ENCODE measurements at places on chromosomes 5 and 9.

GRCh38 chr5:9502050-9502834 lies 43.6 kb downstream of the SEMA5A start:
- no peak for DNase-seq

DNA sequence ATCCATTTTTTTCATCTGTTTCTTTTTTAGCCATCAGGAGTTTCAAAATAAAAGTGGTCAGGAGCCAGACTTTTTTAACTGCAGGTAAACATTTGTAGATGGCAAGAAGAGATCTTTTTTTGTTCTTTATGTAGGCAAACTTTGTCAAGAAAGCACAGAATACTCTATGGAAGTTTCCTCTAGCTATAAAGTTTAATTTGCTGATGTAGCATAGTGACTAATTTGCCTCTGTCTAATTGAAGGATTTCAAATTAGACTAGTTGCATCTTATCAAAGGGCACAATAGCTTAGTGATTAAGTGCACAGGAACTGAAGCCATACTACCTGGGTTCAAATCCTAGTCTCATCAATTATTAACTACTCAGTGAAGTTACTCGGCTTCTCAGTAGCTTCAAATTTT lies 22.0 kb downstream of the FGF10 start:
- no peak for DNase-seq

GRCh38 chr9:124498040-124498439 lies 9.2 kb downstream of the NR5A1 start:
- no peak for DNase-seq

DNA sequence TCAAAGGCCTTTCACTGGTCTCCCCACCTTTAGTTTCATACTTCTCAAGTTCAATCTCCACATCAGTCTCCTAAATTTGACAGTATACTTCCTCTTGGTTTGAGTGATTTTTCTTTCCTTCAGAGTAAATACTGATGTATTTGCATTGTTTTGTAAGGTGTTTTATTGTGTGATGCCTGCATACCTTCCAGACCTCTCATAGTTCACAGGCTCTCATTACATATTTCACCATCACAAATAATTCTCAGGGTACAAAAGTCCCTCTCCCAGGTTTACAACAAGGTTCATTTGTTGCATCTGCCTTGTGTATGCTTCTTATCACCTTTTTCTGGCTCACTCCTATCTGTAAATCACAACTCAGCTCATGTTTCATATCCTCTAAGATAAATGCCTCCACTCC lies 22.2 kb upstream of the TUSC1 start:
- no peak for DNase-seq

GRCh38 chr9:128369024-128369706 lies 2.0 kb upstream of the URM1 start:
- DNase-seq, result no peak

- no peak for DNase-seq
Measured at GRCh38 chr5:14753947-14754346, 89.4 kb downstream of the OTULIN start.

GRCh38 chr9:23342291-23342690 lies 483.7 kb downstream of the ELAVL2 start:
- DNase-seq, result no peak

- DNase-seq, result no peak
Measured at GRCh38 chr5:2550509-2550908, 201.0 kb downstream of the IRX2 start.

DNA sequence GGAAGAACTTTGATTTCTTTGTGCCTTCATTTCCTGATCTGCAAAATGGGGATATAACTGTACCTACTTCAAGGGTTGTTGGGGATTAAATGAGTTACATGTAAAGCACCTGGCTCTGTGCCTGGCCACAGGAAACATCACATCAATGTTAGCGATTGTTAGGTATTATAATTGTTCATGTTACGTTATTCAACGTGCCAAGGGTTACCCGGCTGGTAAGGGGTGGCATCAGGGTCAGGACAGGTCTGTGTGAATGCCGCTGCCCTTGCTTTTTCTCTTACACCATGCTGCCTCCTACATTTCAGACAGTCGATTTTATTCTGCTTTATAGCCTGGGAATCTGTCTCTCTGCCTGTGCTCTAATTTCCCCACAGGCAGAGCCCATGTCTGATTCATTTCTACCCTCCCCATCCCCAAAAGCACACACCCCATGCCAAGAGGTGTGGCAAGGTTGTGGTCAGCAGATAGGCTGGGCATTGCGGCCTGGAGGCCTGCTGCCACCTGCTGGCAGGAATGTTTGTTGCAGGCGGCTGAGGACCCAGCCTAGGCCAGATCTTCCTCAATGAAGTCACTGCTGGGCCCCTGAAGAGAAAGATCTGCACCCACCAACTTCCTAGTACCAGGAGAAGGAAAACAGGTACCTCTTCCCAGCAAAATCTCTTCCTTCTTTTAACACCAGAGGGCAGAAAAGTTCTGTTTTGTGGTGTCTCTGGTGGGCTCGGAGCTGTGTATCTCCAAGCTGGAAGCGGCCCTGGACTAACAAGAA lies 5.3 kb downstream of the ANKS6 start:
- DNase-seq, result peak; percentile 80

- no peak for DNase-seq
Measured at GRCh38 chr5:107673039-107673367, 2.3 kb upstream of the EFNA5 start.

GRCh38 chr5:13976867-13977830 lies 32.7 kb upstream of the DNAH5 start:
- DNase-seq, result no peak

DNA sequence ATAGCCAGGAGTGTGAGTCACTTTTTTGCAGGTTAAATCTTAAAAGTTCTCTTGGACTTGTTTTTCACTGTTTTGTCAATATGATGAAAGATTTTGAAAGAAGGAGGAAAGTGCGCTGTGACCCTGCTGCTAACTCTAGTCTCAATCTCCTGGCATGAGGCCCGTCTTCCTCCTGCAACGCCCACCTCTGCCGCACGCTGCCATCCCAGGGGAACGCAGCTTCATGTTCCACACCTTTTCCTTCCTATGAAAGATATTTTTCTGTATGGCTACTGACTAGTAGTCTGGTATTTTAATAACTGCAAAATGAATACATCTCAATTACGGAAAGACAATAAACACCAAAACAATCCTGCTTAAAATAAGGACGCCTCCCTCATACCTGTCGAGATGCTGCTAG lies 8.3 kb downstream of the PPIC start:
- no peak for DNase-seq

- DNase-seq, result no peak
Measured at GRCh38 chr9:87513880-87514535, 16.3 kb downstream of the DAPK1 start.

DNA sequence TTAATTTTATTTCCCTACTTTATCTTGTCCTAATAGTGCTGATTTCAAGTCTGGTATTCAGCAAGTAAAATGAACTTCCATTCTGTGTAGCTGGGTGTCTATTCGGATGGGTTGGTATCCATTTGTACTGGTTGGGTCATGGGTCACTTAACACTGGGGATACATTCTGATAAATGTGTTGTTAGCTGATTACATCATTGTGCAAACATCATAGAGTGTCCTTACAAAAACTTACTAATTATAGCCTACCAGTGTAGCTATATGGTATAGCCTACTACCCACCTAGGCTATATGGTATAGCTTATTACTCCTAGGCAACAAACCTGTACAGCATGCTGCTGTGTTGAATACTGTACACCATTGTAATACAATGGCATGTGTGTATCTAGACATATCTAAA lies 1373.7 kb upstream of the DMAC1 start:
- no peak for DNase-seq

GRCh38 chr5:125478599-125478998 lies 732.2 kb upstream of the ZNF608 start:
- DNase-seq, result no peak

- DNase-seq, result no peak
Measured at GRCh38 chr5:44847206-44847852, 38.6 kb downstream of the MRPS30 start.

DNA sequence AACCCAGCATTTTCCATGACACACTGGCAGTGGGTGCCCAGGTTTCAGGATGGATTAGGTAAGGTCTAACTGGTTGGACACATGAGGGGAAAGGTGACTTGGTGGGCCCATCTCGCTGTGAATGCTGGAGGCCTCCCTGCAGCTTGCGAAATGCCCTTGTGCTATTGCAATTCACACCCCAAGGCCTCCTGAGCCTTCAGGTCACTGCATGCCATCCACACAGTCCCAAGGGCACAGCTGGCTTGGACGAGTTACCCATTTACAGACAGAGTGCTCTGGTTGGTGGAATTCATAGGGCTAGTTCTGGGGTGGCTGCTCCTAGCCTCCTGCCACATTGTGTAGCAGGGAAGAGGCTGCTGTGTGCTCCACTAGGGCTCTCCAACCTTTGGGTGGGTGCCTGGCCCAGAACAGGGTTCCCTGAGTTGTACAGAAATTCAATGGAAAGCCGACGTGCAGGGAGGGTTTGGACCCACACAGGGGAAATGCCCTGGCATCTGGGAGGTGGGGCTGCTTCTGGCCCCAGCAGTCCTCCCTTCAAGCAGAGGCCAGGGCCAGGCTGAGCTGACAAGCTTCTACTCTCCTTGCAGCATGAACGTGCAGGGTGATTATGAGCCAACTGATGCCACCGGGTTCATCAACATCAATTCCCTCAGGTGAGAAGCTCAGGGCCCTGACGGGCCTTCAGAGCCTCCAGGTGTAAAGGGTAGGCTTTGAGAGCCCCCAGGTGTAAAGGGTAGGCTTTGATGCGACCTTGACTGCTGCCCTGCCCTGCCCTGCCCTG lies 54.3 kb downstream of the ASS1 start:
- no peak for DNase-seq

DNA sequence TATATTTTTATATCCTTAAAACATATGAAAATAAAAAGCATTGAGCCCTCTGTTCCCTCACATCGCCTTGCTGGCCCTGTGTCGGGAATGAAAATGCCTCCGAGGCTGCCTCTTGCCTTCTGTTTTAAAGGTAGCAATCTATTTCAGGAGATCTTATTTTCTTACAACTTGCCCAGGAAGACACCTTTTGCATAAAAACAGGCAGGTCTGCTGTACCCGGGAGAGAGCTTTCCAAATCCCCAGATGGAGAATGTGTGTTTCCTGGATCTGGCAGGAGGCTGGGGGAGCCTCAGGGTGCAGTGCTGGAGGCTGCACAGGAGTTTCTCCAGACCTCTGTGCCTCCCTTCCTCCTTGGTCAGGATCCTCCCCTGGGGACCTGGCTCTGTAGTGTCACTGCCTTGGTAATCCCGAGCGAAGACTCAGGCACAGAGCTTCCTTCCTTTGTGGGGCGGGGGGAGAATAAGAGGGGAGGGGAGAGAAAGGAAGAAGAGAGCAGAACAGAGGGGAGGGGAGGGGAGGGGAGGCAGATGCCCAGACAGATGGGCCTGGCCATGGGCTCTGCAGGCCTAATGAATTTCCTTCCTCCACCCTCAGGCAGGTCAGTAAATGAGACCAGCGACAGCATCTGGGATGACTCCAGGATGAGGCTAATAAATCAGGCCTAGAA lies 104.0 kb upstream of the BOD1 start:
- no peak for DNase-seq

DNA sequence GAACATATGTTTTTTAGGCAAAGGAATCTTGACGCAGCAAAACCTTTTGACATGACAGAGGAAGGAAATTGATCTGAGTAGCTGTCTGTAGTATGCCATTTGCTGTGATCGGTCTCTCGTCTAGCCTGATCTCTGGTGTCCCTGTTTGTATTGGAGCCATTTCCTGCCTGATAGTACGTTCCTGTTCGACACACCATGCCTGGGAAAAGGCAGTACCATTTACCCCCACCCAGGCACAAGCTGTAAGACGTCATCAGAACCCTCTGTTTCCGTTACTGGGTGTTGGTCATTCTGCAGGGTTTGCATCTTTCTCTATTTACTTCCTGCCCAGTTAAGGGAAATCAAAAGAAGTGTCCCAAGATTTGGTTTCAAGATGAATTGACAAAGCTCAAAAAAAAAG lies 129.7 kb downstream of the CEMIP2 start:
- DNase-seq, result no peak

GRCh38 chr5:119071561-119071995 lies 691 bp downstream of the DMXL1 start:
- DNase-seq, result no peak

DNA sequence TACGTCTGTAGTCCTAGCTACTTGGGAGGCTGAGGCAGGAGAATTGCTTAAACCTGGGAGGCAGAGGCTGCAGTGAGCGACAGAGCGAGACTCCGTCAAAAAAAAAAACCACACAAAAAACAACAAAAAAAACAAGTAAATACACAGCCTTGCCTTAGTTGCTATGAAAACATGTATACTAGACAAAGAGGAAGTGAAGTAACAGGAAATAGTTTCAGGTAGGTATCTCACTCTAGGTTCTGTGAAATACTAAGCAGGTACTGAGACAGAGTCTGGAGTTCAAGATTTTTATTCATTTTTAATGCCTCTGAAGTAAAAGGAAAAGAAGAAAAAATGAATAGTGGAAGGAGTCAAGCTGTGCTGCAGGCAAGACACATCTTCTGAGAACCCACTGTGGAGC lies 687.9 kb upstream of the RGMB start:
- DNase-seq, result no peak

DNA sequence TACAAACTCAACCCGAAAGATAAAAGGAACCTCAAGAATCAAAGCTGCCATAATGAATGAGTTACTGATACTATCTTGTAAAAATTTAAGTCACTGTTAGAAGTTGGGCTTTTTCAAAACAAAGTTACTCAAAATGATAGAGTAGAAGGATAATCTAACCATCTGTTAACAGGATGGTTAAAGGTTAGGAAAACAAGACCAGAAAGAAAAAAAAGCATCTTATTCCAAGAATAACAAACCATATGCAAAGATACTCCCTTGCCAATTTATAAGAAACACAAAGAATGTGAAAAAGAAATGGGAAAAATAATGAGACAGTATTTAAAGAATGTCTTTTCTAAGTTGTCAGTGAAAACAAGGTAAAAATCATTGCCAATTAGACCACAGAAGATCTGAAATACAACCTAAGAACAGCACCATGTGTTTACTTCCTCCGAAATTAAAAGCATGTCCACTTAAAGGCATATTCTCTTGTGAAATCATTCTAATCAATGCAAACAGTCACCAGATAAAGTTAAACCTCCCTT lies 51.2 kb downstream of the STRBP start:
- DNase-seq, result no peak

DNA sequence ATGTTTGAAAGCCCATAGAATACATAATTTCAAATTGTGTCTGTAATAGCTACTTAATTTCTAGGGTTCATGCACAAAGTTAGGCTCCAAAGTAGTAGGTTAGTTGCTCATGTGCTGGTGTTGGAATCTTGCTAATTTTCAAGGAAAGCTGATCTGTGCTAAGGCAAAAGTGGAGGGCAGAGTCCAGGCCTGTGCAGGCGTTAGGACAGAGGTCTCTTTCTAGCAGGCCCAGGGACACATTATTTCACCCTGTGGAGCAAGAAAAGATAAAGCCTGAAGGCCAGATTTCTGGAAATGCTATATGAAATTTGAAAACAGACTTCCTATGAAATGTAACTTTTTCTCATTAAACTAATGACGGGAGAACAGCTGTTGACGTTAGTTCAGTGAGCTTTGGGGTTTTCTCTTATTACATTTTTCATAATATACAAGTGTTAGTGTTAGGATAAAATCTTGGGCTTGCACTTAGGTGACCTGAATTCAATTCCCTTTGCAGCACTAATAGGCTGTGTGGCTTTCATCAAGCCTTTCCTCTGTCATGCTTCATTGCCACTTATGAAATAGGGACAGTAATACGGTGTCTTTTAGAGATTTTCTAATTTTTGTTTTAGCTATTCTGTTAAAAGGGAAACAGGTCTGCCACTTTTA lies 196.7 kb upstream of the HAPLN1 start:
- DNase-seq, result no peak

GRCh38 chr5:87705876-87706275 lies 293.1 kb upstream of the CCNH start:
- DNase-seq, result no peak

GRCh38 chr9:131546336-131547084 lies 1.2 kb downstream of the PRRT1B start:
- DNase-seq, result no peak

GRCh38 chr9:4301296-4301695 lies 1.4 kb upstream of the GLIS3 start:
- DNase-seq, result no peak
